Osteocyte (in vitro differentiated cells): ENCODE measurements at places on chromosomes 6 and 20. TPM values are rescaled to one million over a fixed set of nuclear protein-coding genes. Genes with fewer than 3 reads are reported as not detected.

The DEFB124 gene
- not detected in 2 replicates for total RNA-seq

DNA sequence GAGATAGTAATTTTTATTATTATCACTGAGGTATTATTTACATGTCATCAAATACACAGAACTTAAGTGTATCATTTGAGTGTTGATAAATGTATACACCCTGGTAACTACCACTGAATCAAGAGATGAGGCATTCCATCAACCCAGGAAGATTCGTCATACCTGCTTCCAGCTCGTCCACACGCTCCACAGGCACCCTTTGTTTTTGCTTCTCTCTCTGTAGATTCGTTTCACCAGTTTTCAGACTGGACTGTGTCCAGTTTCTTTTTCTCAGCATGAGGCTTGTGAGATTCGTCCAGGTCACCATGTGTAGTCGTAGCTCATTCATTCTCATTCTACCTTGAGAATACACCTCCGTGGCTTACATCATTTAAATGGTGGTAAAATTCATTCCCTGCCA is 64.5 kb downstream of the BFSP1 start:
- H3K27ac ChIP-seq = no peak overlapping the region
- DNase-seq = no peak
- peaks cover 17% of the 10 kb centered on the region for H3K27me3 ChIP-seq
- no peaks in the 10 kb centered on the region for H3K4me1 ChIP-seq
- H3K4me3 ChIP-seq = no peak overlapping the region
- H3K36me3 ChIP-seq = no peaks in the 10 kb centered on the region

DNA sequence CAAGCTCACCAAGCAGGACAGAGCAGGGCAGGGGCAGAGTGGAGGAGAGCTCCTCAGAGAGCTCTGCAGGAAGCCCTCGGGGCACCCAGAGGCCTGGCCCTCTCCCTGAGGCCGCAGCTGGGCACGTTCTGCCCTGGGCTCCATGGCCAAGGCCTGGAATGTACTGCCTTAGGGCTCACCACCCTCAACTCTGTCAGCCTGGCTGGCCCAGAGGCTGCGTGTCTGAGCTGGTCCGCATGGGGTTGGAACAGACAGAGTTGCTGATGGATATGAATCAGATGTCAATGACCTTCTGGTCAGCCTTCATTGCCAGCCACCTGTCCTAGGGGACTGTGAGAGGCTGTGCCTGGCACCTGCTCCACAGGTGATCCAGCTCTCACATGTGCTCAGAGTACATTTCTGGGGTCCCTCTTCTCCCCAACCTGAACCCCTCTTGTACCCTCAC is 33.2 kb upstream of the PCMTD2 start:
- no peak overlapping the region for H3K4me3 ChIP-seq
- no peak for DNase-seq
- peaks cover 20% of the 10 kb centered on the region for H3K4me1 ChIP-seq
- H3K36me3 ChIP-seq = no peaks in the 10 kb centered on the region
- peaks cover 16% of the 10 kb centered on the region for H3K27me3 ChIP-seq

- DNase-seq = no peak
- H3K27ac ChIP-seq = no peak overlapping the region
- no peak overlapping the region for H3K4me3 ChIP-seq
- H3K27me3 ChIP-seq = peaks cover 8% of the 10 kb centered on the region
These were observed 26.8 kb downstream of the MYH7B start for GRCh38 chr20:34982270-34983088.

DNA sequence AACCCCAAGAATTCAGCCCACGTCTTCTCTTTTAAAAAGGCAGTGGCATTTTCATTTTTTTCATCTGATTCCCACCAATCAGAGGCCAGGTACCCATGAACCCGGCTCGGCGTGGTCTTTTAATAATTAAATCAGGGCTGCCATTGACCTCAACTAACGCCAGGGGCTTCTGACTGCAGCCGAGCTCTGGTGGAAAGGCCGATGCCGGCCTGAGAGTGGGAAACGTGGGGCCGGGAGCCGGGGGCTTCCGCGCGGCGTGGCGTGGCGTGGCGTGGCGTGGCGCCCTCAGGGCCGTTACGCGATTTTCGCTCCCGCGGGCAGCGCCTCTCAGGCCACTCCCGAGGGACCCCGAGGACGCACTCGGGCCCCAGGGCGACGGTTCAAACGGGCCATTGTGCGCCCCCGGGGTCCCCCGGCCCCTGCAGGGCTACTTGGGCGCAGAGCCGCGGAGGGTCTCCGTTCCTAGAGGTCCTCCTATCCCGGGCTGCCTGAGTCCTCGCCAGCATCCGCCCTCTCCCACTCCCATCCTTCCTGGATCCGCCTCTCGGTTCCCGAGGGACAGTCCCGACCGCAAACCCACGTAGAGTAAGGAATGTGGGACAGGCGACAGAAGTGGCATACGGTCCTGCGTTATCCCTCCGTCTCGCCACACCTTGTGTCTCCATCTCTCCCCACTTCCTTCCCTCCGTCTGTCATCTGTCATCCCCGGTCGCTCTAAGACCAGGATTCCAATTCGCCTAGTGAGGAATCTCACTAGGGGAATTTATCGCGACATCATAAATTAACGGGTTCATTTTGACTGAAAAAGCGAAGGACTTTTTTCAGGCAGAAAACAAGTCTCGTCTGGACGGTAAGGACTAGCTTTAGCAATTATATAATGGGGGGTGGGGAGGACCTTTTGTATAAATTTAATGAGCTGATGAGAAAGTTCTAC is 876 bp upstream of the TBPL1 start:
- H3K4me1 ChIP-seq = peaks cover 35% of the 10 kb centered on the region
- DNase-seq = peak; percentile 88
- H3K27ac ChIP-seq = peak overlapping the region; percentile 99
- peaks cover 3% of the 10 kb centered on the region for H3K27me3 ChIP-seq

- H3K4me3 ChIP-seq = no peak overlapping the region
- no peaks in the 10 kb centered on the region for H3K36me3 ChIP-seq
- no peak overlapping the region for H3K27ac ChIP-seq
- DNase-seq = no peak
These were observed 26.4 kb upstream of the PRELID3B start for GRCh38 chr20:59069026-59069425.

GRCh38 chr6:68559070-68559469 is 76.0 kb upstream of the ADGRB3 start:
- no peak for DNase-seq
- H3K27ac ChIP-seq = no peak overlapping the region
- no peaks in the 10 kb centered on the region for H3K36me3 ChIP-seq
- peaks cover 46% of the 10 kb centered on the region for H3K27me3 ChIP-seq
- H3K4me1 ChIP-seq = peaks cover 4% of the 10 kb centered on the region

DNA sequence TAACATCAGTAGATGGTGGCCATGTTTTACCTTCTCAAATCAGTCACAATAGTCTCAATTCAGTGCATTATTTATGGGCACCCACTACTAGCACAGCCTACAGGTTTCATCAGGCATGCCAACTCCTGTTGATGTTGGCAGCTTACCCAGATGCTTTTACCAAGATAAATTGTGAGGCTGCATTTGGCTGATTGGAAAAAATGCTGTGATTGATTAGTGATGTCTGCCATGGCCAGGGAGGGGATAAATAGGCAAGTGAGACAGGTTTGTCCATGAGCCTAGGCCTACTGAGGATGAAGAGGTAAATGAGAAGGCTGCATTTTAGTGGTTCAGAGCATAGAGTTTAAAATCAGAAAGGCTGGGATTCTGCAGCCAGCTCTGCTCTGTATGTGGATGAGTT is 227.1 kb downstream of the NFATC2 start:
- peaks cover 6% of the 10 kb centered on the region for H3K4me1 ChIP-seq
- H3K27me3 ChIP-seq = no peaks in the 10 kb centered on the region
- no peak overlapping the region for H3K4me3 ChIP-seq
- H3K36me3 ChIP-seq = no peaks in the 10 kb centered on the region
- H3K27ac ChIP-seq = no peak overlapping the region

The DDR1 gene
- total RNA-seq = 130 and 146 TPM in 2 replicates

The TPD52L1 gene
- 7.2 and 9.9 TPM in 2 replicates for total RNA-seq

DNA sequence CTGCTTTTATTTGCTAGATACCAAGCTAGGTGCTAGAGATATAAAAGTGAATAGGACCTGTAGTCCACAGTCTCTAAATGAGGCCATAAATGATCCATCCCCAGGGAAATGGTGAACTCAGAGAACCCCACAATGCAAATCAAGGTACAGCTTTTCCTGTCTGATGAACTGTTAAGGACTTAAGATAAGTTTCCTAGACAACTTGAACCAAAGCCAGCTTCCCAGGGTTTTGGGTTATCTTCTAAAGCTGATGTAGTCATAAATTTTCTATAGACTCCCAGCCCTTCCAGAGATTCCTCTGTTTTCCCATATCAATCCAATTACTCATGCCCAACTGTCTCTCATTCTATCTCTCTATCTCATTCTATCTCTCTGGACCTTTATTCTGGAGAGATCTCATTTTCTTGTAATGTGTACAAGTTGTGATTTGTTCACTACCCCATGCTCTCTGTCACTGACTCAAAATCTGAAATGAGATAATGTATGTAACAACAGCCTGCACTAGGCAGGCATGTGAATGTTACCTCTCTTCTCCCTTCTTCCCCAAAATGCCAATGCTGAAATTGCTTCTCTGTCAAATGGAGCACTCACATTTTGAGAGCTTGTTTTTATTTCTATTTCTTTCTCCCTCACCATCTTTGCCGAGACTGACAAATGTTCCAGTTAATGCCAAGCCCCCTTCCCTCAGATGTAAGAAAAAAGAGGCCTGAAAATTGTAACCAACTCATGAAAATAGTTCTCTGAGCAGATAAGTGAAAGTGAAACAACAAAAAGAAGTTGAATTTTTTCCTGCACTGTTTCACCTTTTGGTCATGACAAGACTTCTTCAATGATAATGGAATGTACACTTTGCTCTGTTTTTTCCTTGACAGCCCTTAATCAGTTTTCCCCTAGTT is 279.9 kb downstream of the SLC35F1 start:
- H3K27ac ChIP-seq = peak overlapping the region; percentile 24
- H3K4me3 ChIP-seq = peak overlapping the region; percentile 2
- H3K27me3 ChIP-seq = peaks cover 6% of the 10 kb centered on the region
- no peak for DNase-seq

- H3K27me3 ChIP-seq = no peaks in the 10 kb centered on the region
- H3K4me1 ChIP-seq = no peaks in the 10 kb centered on the region
- no peak overlapping the region for H3K27ac ChIP-seq
- no peak overlapping the region for H3K4me3 ChIP-seq
- DNase-seq = no peak
These were observed 850.9 kb downstream of the TFAP2A start for GRCh38 chr6:9564021-9564420.

DNA sequence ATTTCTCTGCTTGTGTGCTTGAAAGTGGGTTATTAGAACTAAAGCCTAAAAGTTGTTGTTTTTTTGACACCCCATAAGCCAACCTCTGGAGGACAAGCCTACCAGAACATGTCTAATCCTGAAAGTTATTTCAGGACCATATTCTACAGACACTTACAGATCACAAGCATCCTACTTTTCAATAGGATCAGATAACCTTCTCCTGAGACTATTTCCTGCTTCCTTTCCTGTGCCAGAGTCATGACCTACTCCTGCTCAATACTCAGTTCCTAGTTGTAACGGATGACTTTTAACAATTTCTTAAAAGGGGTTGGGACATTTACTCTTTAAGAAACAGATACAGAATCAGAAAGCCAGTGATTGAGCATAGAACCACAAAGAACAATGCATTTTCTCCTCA is 5.3 kb upstream of the FILIP1 start:
- peaks cover 11% of the 10 kb centered on the region for H3K4me1 ChIP-seq
- no peak overlapping the region for H3K27ac ChIP-seq
- H3K4me3 ChIP-seq = no peak overlapping the region
- H3K27me3 ChIP-seq = peaks cover 3% of the 10 kb centered on the region

The NR2E1 gene
- total RNA-seq = not detected in 2 replicates

The TCF15 gene
- not detected in 2 replicates for total RNA-seq

DNA sequence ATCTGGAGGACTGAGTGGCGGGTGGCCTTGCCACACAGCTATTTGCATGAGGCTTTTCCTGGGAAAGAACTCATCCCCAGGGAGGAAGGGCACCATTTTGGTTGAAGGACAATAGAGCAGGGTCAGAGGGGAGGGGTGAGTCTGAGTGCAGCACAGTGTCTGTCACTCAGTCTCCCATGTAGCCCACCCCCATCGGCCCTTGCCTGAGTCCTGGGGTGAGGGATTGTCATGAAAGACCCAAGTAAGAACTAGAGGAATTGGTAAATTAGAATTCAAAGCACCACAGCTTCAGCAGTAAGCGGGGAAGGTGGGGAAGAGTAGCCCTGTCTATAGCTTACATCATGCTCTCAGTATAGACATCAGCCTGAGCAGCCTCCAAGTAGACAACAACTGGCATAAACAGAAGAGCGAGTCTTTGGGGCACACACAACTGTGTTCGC is 90.4 kb upstream of the TMEM30A start:
- no peaks in the 10 kb centered on the region for H3K36me3 ChIP-seq
- peaks cover 9% of the 10 kb centered on the region for H3K27me3 ChIP-seq
- no peak for DNase-seq
- no peak overlapping the region for H3K4me3 ChIP-seq
- peaks cover 9% of the 10 kb centered on the region for H3K4me1 ChIP-seq

The EMILIN3 gene
- 1.5 and 2.1 TPM in 2 replicates for total RNA-seq

GRCh38 chr6:146161664-146162063 is 132.8 kb downstream of the GRM1 start:
- H3K27ac ChIP-seq = no peak overlapping the region
- no peak for DNase-seq
- H3K4me3 ChIP-seq = no peak overlapping the region
- H3K36me3 ChIP-seq = no peaks in the 10 kb centered on the region

The VWA7 gene
- total RNA-seq = 0.50 and 0.94 TPM in 2 replicates

GRCh38 chr6:52984247-52984646 is 10.8 kb downstream of the GSTA4 start:
- no peak for DNase-seq
- peaks cover 59% of the 10 kb centered on the region for H3K36me3 ChIP-seq
- H3K4me1 ChIP-seq = no peaks in the 10 kb centered on the region
- H3K27ac ChIP-seq = no peak overlapping the region
- no peak overlapping the region for H3K4me3 ChIP-seq
- H3K27me3 ChIP-seq = no peaks in the 10 kb centered on the region

The MMUT gene
- total RNA-seq = 23.5 and 23.7 TPM in 2 replicates

The NNAT gene
- 14.7 and 14.9 TPM in 2 replicates for total RNA-seq

DNA sequence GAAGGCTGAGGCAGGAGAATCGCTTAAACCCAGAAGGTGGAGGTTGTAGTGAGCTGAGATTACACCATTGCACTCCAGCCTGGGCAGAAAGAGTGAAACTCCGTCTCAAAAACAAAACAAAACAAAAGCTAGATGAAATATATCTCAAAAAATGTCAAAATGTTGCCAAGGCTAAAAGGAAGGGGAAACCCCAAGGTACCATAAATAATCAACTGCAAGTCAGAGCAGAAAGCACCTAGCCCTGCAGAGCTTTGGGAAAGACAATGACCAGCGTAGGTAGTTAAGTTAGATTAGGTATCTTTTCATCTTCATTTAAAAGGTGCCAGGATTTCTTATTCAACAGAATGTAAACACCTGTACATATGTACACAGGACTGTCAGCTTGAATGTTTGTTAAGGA is 33.0 kb downstream of the AKIRIN2 start:
- H3K27ac ChIP-seq = no peak overlapping the region
- H3K27me3 ChIP-seq = no peaks in the 10 kb centered on the region
- H3K4me1 ChIP-seq = peaks cover 10% of the 10 kb centered on the region
- no peak for DNase-seq
- H3K4me3 ChIP-seq = no peak overlapping the region

The PRKN gene
- total RNA-seq = 12.7 and 13.4 TPM in 2 replicates
